Head of caudate nucleus (tissue), 42 donors: ENCODE measurements at places on chromosomes 3 and 15.

DNA sequence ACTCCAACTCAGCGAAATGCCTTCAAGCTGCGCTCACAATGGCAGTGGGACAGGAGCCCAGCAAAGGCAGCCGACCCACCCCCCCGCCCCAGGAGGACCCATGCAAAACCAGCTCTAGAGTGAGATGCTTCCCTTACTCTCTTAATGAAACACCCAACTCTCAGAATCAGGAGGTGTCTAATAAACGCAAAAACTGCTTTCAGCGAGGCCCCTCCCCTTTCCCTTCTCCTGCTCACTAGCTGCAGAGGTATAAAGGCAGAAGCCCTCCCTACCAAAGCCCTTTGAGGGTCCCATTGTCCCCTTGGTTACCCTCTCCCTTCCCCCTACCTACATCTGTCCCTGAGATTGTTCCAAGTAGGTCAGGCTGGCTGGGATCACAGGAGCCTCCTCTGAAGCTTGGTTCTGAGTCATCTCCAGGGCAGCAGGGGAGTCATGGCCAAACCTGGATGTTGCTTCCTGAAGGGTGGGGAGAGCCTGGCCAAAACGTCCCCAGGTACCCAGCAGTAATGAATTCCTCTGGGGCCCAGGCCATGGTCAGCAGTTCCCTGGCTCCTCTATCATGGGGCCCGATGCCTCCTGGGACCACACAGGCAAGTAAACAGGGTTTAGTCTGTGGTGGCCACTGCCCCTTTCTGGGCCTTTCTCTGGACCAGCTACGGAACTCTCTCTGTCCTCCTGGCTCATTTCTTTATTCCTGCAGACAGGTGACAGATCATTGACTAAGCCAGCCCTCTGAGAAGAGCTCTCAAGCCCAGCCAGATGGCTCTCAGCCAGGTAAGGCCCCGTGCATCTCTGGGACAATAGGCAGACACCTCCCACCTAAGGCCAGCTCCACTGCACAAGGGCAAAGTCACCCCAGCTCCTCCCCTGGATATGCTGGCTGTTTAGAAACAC is 8.6 kb downstream of the KLHL25 start:
- DNase-seq: no peak

DNA sequence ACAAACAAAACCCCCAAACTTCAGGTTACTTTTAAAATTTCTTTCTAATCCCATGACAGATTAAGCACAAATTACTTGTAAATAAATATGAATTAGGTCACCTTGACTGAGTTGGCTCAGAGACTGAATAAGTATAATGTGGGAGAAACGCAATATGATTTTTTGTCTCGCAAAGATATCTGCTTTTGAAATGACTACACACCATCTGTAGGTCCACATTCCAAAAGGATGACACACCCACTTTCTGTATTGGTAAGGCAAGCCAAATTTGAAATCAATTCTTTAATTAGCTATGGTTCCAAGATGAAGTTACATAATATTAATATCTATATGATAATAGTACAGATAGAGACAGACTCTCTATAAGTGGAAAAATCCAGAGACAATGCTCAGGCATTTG is 66.9 kb upstream of the CSPG5 start:
- DNase-seq: no peak

GRCh38 chr3:62839748-62840147 is 35.5 kb downstream of the CADPS start:
- no peak for DNase-seq

- no peak for DNase-seq
Measured at GRCh38 chr15:88215066-88215648, 41.4 kb downstream of the NTRK3 start.

- DNase-seq: no peak
Measured at GRCh38 chr3:9178697-9179096, 70.7 kb downstream of the SRGAP3 start.

DNA sequence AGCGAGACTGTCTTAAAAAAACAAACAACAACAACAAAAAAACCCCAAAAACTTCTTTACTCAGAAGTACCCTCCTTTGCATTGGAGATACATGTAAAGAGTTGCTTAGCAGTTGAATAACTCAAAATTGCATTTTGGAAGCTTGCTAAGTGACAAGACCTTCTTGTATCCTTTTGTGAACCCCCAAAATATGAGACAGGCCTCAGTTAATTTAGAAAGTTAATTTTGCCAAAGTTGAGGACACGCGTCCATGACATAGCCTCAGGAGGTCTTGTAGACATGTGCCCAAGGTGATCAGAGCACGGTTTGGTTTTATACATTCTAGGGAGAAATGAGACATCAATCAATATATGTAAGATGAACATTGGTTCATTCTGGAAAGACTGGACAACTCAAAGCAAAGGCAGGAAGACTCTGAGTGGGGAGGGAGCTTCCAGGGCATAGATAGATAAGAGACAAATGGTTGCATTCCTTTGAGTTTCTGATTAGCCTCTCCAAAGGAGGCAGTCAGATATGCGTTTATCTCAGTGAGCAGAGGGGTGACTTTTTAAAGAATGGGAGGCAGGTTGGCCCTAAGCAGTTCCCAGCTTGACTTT is 1.7 kb upstream of the ARF4 start:
- DNase-seq: no peak

GRCh38 chr15:45126535-45127158 is 3.0 kb downstream of the DUOXA1 start:
- DNase-seq: no peak

- no peak for DNase-seq
Measured at GRCh38 chr15:95041297-95041696, 809.9 kb downstream of the MCTP2 start.

DNA sequence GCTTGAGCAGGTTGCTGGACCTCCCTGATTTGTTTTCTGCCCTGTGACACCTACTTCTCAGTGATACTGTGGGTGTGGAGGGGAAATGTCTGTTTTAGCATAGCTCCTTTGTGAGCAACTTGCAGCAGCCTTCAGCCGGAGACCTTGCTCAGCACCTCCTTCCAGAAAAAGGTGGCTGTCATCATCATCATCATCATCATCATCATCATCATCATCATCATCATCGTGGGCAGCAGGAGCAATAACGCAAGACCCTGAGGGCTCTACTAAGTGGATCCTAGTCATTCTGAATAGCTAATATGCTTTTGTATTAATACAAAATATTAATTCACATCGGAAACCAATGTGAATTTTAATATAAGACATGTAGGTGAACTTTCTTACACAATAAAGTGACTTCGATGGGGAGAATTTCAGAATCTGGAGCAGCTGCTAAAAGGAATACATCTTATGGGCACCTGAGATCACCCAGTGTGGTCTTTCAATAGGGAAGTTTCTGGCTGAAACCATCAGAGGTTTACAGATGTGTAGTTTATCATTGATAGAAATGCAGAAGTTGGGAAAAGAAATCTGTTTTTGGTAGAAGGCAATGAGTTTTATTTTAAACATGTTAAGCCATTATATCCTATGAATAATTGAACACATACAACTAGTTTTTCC is 8.6 kb downstream of the GABRR3 start:
- DNase-seq: no peak

- DNase-seq: peak; percentile 93
Measured at GRCh38 chr15:101479851-101480612, 9.5 kb downstream of the PCSK6 start.

DNA sequence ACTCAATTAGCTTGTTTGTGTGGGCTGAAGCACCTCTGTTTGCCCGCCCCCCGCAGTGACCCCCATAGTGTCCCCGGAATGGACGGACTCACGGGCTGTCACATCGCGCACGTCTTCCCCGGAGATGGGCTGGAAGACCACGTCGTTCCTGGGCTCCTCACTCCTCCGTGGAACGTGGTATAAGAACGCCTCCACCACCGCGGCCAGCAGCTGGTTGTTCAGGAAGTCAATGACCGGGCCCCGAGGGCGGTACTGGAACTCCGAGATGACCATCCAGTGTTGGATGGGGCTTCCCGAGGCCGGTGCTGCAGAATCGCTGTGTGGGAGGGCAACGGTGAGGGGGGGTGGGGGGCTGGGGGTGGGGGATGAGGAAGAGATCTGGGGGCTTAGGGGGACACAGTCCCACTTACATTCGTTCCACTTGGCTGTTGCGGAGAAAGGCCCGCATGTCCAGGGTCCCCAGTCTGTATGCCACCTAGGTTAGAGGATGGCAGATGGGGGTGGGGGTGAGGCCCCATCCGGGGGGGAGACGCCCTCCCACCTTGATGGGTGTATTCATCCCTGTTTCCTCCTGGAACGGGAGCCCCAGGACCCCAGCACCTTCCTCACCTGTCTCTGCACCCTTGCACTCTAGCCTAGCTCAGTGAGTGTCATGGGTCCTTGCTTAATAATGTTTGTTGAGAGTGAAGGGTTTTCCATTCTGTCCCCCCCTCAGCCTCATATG is 30.2 kb downstream of the MUC20 start:
- DNase-seq: no peak

GRCh38 chr3:9976721-9977709 is 9.6 kb downstream of the EMC3 start:
- no peak for DNase-seq

GRCh38 chr3:16338999-16339398 is 74.0 kb downstream of the OXNAD1 start:
- DNase-seq: no peak

DNA sequence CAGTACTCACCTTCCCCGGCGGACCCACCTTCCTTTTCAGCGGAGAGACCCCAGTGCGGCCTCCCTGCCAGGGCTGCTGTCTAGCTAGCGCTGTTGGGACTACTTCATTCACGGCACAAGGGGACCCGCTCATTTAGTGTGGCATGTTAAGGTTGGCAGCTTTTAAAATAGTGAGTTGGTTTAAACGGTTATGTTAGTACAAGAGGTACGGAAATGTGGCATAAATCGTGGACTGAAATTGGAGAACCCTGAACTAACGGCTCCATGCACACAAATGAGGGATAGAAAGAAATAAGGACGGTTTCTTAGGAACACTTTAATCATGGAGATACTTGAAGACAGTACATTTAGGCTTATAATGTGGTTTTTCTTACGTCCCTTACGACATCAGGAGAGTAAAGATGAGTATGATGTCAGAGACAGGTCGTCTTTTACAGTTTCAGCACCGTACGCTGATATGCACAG is 752 bp downstream of the CEP63 start:
- no peak for DNase-seq

GRCh38 chr3:13547591-13548371 is 1.1 kb upstream of the FBLN2 start:
- no peak for DNase-seq

GRCh38 chr15:45384700-45385099 is 6.4 kb upstream of the GATM start:
- no peak for DNase-seq

GRCh38 chr15:28942571-28942970 is 56.8 kb downstream of the APBA2 start:
- no peak for DNase-seq

DNA sequence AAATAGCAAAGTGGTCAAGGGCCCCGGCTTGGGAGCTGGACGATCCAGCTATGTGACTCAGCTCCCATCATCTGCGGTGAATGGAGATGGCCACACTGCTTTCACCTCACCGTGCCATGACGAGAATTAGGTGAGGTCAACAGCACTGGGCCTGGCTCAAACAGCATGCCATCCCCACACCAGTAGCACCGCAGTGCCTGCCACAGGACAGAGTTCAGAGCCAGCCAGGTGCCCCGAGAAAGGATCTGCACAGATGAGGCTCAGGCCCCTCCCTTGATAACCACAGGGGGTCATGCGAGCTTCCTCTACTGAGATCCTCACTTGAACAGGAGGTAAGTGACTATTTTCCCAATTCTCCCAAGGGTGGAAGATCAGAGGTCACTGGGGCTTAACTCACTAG is 29.4 kb downstream of the ZXDC start:
- DNase-seq: no peak

- DNase-seq: no peak
Measured at GRCh38 chr15:38362355-38362754, 91.6 kb upstream of the FAM98B start.

- DNase-seq: no peak
Measured at GRCh38 chr3:89795506-89795905, 688.1 kb downstream of the EPHA3 start.

GRCh38 chr15:79989682-79990081 is 18.7 kb upstream of the BCL2A1 start:
- DNase-seq: no peak

- DNase-seq: no peak
Measured at GRCh38 chr15:76994496-76994895, 430 bp upstream of the PSTPIP1 start.

- no peak for DNase-seq
Measured at GRCh38 chr15:59543721-59544547, 67.6 kb upstream of the GCNT3 start.

- no peak for DNase-seq
Measured at GRCh38 chr3:67288466-67289106, 290.5 kb downstream of the KBTBD8 start.

DNA sequence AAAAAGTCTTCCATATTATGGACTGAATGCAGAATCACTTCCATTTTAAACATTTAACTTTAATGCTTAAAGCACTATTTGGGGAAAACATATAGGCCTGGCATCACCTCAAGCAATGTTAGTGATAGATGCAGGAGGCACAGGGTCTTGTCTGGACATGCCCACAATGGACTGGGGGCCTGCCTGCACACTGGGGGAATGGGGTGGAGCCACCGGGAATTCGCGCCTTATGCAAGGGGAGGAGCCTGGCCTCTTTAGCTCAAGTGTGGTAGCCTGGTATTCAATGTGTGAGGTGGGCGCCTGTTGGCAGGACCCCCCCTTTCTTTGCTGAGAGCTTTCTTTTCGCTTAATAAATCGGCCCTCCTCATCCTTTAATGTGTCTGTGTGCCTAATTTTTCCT is 29.9 kb downstream of the ACKR4 start:
- DNase-seq: no peak

DNA sequence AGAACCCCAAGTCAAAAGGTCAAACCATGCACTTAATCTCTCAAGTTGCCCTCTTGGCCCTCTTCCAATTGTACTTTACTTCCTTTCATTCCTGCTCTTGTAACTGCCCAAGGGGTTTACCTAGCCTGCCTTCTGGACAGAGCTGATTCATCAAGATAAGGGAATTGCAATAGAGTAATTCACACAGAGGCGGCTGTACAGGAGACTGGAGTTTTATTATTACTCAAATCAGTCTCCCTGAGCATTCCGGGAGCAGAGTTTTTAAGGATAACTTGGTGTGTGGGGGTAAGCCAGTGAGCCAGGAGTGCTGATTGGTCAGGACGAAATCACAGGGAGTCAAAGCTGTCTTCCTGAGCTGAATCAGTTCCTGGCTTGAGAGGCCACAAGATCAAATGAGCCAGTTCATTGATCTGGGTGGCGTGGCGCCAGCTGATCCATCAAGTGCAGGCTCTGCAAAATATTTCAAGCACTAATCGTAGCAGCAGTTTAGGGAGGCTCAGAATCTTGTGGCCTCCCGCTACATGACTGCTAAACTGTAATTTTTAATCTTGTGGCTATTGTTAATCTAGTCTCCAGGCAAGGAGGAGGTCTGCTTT is 590.0 kb downstream of the EPHA3 start:
- no peak for DNase-seq

DNA sequence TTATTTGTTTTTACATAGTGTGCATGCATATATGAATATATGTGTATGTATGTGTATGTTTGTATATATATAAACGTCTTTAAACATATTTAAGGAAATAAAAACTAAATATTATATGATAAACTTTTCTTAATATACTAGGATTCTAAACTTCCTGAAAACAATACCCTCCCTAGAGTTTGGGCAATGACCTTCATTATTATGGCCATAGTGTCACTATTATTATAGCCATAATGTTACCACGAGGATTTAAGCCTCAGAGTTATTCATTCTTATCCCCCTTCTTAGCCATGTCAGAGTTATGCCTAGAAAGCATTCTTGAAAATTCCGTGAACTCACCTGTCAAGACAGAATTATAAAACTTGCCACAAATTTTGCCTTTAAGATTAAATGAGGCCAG is 335.5 kb downstream of the ERC2 start:
- DNase-seq: no peak

GRCh38 chr3:133970916-133971315 is 58.8 kb downstream of the SLCO2A1 start:
- no peak for DNase-seq

GRCh38 chr15:50415752-50416404 is 8.3 kb upstream of the USP8 start:
- no peak for DNase-seq
